ENCODE measurements at places on chromosomes 2 and 18.

GRCh38 chr2:1234731-1235308 lies 178.4 kb upstream of the TPO start:
- no peak for DNase-seq

- no peak for DNase-seq
Measured at GRCh38 chr2:193566886-193567285, 1372.2 kb upstream of the TMEFF2 start.

DNA sequence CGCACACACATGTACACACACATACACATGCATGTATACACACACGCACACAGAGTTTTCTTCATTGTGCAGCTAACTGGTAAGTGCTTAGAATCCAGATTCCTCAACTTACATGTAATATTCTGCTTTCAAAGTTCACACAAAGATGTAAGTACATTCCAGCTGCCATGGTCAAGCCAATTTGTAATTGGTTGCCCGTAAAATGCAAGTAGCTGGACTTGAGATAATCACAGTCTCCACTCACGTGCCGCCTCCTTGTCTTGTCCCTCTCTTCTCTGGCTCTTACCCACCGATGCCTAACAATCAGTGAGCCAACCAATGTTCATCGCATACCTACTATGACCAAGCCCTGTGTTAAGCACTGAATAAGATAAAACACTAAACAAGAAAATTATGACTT lies 77.8 kb downstream of the SOCS6 start:
- no peak for DNase-seq

GRCh38 chr2:63980794-63981193 lies 38.4 kb downstream of the VPS54 start:
- DNase-seq: no peak

DNA sequence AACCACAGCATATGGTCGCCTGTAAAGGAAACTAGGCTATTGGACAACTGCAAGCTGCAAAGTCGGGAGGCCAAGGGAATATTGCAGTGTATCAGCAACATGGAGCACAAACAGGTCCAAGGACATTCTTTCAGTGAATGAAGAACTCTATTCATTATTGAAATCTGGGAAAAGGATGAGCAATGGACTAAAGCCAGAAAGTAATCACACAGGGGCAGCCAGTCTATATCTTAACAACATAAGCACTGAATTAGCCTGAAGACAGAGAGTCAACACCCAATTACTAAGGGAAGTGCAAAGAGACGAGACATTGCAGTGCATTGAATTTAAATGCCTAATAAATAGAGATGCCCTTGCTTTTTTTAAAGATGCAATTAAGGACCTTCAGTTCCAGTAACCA lies 615.5 kb upstream of the SETBP1 start:
- DNase-seq: no peak

DNA sequence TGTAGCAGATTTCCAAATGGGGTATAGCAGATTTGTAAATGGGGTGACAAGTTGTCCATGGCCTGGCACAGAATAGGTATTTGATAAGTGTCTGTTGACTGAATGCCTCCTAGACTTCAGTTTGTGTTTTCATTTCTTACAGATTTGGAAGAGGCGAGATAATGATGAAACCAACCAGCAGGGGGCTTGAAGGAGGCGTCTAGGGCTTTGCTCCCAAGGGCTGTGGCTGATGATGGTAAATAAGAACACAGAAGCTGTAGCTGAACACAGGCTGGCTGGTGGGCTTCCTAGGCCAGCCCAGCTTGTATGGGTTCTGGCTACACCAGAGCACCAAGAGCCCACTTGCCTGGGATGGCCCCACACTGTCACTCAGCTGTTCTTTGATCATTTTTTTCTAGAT lies 19.4 kb downstream of the SFTPB start:
- DNase-seq: no peak

DNA sequence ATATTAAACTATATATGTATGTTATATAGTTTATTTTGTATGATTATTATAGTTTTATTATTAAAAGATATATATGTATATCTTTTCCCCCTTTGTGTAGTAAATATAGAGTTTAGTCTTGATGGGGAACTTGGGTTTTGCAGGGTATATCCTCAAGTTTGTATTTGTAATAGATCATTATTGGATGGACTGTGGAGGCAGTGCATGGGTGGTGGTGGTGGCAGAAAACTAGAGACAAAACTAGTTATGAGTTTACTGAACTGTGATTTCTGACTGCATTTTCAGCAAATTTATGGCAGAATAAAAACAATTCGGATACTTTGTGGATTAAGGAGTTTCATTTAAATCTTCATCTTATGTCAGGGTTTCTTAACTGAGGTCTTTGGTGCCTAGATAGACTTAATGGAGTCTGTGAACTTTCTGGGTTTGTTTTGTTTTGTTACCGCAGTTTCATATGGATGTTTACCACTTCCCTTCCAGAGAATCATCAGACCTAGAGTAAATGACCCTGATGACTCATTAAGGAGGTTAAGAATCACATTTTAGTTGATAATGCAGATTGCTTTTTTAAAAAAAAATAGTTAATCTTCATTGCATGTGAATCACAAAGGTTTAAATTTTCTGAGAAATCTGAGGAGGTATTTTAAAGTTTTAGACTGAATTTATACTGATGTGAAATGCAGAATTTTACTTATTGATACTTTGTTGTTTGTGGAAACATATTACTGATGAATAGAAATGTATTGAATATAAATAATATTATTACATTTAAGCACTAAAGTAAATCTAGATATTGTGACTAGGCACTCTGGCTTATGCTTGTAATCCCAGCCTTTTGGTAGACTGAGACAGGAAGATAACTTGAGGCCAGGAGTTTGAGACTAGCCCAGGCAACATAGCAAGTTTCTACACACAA lies 14.5 kb downstream of the EPC2 start:
- no peak for DNase-seq

DNA sequence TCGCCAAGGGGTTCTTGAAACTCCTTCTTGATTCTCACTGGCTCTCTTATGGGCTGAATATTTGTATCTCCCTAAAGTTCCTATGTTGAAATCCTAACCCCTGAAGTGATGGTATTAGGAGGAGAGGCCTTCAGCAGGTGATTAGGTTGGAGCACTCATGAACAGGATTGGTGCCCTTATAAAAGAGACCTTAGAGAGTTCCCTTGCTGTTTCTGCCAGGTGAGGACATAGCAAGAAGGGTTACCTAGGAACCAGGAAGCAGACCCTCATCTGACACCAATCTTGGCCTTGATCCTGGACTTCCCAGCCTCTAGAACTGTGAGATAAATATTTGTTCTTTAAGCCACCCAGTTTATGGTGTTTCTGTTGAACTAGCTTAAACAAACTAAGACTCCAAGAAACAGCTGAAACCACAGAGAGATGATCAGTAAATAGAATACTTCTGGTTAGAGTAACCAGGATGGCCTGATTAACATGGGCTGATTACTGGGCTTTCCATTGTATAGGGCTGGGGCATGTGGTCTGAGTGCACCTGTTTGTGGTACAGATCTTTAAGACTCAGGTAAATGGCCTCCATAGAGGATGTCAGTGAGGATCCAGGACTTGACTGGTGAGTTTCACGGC lies 7.7 kb upstream of the CDC42EP3 start:
- DNase-seq: no peak

- DNase-seq: no peak
Measured at GRCh38 chr2:111617299-111618225, 266.4 kb downstream of the ANAPC1 start.

DNA sequence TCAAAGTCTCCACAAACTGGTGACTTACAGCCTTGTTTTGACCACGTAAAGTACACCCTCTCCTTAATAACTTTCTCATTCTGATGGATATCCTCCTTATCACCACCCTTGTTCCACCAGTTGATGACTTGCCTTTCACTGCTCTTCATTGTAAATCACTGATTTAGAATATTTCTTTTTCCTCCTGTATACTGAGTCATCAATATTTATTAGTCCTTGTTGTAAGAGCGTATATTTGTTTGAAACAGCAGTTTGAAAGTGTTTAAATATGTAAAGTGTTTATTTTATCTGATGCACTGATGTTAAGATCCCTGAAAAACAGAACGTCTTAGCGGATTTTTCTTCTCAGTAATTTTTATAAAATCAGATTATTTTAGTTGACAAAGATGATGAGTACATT lies 34.2 kb upstream of the DYSF start:
- DNase-seq: no peak

DNA sequence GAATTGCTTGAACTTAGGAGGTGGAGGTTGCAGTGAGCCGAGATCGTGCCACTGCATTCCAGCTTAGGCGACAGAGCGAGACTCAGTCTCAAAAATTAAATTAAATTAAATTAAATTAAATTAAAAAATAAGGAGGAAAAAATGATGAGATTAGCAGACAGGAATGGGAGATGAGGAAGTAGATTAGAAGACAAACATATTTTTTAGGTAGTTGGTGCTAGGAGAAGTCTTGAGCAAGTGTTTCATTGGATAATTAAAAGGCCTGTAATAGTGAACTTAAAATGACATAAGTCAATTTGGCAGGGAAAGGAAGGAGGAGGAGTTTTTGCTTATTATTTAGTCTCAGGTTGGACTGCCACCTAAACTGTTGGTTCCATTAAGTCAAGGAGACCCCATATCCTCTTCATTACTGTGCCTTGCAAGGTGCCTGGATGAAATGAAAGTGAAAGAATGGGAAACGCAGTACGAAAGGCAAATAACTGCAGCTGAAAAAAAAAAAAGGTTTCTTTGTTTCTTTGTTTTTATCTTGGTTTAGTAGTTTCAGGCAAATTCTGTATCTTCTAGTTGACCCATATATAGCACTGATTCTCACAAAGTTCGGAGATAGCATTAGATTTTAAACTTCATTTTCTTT lies 162.0 kb downstream of the SLC8A1 start:
- no peak for DNase-seq

DNA sequence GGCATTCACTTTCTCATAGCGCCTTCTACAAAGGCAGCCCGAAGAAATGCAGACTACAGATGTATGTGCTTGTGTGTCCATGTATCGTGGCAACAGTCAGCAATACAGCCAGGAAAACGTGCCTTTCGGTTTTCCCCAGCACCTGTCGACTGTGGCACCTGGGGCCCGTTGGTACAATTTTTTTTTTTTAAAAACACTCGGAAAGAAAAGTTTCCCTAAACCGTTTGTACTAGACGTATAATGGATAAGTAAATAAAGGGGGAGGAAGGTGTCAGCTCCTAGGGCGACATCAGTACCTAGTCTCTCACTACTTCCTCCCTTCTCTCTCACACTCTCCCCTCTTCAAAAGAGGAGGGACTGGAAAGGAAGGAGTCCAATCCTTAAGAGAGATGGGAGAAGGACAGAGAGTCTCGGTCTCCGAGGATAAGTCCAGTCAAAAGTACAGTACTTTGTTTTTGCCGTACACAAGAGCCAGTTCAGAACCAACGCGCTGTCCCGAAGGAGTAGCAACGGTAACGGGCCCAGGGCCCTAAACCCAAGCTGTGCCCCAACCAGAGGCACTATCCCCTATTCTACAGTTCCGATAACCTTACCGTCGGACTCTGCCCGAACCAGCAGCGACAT lies 759 bp downstream of the PPP4R3B start:
- DNase-seq: peak; percentile 52

DNA sequence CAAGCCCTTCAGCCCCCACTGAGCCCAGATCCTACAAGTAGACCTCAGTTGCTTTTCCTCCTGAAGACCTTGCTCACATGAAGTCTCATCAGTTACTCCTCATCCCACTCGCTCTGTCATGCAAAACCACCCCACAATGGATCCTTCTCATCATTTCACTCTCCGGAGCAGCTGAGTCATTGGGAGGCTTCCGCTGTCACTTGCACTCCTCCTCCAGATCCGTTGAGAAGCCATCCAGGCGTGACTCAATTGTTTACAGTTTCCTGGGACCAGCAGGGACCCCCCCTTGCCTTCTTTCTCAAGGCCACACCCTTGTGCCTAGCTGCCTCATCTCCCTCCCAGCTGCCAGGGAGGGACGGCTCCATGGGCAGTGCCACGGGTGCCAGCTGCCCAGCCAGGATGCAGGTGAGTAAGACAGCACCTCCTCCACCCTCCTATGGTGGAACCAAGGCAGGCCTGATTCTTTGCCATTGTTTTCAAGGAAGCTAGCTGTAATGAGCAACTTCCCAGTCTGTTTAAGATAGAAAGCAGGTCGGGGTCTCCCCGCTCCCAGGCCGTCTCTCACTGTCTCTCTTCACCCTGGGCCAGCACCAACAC lies 16.3 kb downstream of the GPR55 start:
- peak; percentile 82 for DNase-seq

GRCh38 chr2:238290091-238290509 lies 1.7 kb upstream of the PER2 start:
- no peak for DNase-seq

- no peak for DNase-seq
Measured at GRCh38 chr2:148653437-148653836, 8.9 kb downstream of the EPC2 start.

- DNase-seq: no peak
Measured at GRCh38 chr18:79601234-79601633, 78.4 kb upstream of the CTDP1 start.

DNA sequence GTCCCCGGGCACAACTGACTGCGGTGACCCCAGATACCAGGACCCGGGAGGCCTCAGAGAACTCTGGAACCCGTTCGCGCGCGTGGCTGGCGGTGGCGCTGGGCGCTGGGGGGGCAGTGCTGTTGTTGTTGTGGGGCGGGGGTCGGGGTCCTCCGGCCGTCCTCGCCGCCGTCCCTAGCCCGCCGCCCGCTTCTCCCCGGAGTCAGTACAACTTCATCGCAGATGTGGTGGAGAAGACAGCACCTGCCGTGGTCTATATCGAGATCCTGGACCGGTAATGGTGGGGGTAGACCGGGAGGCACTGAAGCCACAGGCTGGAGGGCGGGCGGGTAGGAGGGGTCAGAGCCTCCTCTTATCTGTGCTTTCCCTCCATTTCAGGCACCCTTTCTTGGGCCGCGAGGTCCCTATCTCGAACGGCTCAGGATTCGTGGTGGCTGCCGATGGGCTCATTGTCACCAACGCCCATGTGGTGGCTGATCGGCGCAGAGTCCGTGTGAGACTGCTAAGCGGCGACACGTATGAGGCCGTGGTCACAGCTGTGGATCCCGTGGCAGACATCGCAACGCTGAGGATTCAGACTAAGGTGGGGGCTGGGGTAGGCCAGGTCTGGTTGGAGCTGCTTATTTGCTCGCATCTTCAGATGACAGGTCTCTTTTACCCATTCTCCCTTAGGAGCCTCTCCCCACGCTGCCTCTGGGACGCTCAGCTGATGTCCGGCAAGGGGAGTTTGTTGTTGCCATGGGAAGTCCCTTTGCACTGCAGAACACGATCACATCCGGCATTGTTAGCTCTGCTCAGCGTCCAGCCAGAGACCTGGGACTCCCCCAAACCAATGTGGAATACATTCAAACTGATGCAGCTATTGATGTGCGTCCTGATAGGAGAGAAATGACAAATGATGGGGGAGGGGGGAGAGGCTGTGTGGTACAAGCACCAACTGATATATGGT lies 780 bp downstream of the HTRA2 start:
- DNase-seq: no peak

- DNase-seq: no peak
Measured at GRCh38 chr2:69104261-69104660, 91.3 kb downstream of the ANTXR1 start.

GRCh38 chr2:1838426-1838825 lies 94.1 kb upstream of the PXDN start:
- DNase-seq: no peak

DNA sequence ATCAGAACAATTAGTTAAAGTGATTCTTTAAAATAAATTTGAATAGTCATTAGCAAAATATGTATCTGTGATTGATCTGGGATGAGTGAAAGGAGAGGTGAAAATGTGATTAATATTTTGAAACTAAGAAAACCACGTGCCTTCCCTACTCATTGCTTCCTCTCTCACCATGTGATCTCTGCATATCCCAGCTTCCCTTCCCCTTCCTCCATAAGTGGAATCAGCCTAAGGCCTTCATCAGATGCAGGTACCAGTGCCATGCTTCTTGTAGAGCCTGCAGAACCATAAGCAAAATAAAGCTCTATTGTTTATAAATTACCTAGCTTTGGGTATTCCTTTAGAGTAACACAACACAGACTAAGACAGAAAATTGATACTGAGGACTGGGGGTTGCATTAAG lies 11.2 kb upstream of the STAT1 start:
- no peak for DNase-seq
